ENCODE measurements at places on chromosomes 5 and 9.

DNA sequence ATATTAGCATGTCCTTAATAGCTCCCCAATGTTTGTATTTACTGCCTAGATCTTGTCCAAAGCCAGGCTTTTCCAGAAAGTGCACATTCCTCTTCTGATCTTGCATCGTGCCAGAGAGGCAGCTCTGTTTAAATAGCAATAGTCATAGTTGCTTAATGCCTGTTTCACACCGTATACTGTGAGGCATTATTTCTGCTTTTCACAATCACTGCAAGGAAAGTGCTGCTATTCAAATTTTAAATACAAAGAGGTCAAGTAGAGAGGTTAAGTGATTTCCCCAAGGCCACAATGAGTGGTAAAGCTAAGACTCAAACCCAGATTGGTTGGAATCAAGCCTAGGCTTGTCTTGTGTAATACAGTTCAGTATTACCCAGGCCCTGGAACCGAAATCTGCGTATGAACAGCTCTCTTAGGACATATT lies 153.6 kb downstream of the SNX18 start:
- DNase-seq, result peak; percentile 52

DNA sequence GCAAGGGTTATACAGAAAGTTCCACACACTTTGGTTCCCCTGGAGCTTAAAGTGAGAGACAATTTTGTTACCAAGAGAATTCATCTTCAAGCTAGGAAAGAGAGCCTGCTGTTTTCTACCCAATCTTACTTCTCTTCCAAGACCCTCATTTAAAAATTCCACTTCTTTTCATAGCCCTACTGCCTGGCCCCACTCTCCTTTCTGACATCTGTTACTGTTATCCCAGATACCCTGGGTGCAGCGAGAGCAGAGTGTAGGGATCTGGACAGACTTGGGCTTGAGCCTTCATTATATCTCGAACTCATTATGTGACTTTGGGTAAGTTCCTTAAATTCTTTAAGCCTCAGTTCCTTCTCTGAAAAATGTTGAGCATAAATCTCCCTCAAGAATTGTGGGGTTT lies 263.1 kb downstream of the ASTN2 start:
- DNase-seq, result no peak

- DNase-seq, result no peak
Measured at GRCh38 chr9:89277043-89277442, 34.0 kb upstream of the CKS2 start.

- no peak for DNase-seq
Measured at GRCh38 chr9:124436320-124436719, 13.9 kb upstream of the ADGRD2 start.

GRCh38 chr5:102865171-102865509 lies 110.0 kb downstream of the PAM start:
- no peak for DNase-seq

DNA sequence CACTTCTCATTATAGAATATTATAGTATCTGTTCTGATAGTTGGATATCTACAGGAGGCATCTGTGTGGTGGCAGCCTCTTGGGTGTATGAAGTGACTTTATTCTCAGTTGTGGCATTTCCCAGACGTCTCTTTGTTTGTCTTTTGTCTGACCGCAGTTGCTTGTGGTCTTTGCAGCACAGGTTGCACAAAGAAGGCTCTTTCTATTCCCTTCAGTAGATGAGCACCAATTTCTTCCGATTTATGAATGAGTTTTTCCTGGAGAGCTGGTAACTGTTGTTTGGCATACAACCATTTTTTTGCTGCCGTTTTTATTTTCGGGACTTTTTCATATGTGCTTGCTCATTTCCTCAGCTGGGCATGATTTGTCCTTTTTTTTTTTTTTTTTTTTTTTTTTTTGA lies 56.4 kb upstream of the MYO10 start:
- peak; percentile 7 for DNase-seq

- DNase-seq, result no peak
Measured at GRCh38 chr9:75471549-75472114, 383.3 kb downstream of the OSTF1 start.

DNA sequence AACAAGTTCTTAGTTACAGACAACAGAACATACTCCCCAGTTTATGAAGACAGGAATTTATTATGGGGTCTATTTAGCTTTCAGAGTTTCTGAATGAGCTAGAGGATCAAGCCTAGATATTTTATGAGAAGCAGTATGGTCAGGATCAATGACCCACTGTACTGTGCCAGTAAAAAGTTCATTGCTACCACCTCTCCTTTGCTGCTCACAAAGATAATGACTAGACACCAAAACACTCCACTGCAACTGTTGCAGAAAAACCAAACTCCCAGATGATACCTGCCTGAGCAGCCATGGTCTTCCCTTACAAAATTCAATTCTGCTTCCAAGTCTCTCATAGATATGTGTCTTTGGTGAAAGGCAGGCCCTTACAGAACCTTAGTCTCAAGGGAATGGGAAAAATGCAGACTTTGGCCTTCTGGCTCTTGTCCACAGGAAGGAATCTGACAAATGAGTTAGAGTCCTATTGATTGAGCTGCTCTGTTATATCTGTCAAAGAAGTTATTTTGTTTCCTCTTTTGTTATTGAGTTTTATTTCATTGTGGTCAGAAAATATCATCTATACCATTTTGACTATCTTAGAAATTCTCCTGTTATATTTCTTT lies 74.7 kb upstream of the RASGRF2 start:
- no peak for DNase-seq

GRCh38 chr9:1414711-1415131 lies 364.6 kb downstream of the DMRT2 start:
- DNase-seq, result no peak

GRCh38 chr5:7991125-7991821 lies 122.3 kb downstream of the MTRR start:
- no peak for DNase-seq

Measured in T47D (cell line).